ENCODE measurements at places on chromosomes 2 and 18.

DNA sequence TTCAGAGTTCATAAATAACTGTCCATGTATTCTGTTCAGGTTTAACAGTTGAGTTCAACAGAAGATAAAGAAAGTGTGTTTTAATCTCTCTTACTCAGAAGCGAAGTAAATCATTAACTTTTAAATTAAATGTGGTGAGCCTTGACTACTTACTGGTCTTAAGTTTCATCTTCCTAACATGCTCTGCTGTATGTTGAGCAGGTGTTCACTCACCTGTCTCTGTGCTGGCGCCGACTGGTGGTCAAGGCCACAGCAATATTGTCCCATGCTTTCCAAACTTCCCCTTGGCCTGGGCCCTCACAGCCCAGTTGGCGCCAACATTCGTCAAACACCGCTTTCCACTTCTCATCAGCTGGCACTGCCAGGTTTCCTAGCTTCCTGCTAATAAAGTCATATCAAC lies 17.0 kb upstream of the MPP4 start:
- no peak for DNase-seq

DNA sequence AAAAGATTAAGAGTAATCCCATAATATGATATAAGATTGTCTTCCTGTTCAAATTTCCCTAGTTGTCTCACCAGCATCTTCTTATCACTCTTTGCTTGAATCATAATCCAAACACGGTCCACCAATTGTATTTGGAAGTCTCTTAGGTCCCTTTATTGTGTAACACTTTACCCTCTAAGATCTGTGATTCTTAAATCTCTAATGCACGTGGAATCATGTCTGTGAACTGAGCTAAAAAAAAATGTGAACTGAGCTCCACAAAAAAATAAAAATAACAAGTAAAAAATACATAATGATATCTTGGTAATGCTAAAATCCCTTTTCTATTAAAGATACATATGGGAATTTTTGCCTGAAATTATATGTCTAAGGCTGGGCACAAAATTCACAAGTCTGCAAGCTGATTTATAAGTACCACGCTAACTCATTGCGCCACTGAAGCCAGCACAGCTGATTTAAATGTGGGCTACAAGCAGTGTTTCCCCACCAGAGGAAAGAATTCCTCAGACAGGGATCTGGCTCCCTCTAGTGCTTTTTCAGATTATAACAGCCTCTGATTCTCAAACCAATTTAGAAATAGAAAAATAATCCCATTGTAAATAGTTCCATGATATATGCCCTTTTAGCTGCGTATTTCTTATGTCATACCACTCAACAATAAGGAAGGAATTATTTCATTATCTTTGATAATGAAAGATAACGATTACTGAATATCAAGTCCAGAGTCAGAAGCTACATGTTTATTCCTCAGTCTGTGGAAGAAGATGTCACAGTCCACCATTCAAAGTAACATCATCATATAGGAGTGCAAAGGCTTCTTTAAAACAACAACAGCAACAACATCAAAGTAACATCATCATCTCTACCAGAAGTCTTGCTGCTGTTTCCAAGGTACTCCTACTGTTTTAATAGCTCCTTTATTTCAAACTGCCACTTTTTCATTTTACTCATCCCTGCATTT lies 22.9 kb downstream of the RBM43 start:
- peak; percentile 59 for DNase-seq

GRCh38 chr2:9574331-9574730 lies 18.7 kb upstream of the ADAM17 start:
- DNase-seq: no peak

DNA sequence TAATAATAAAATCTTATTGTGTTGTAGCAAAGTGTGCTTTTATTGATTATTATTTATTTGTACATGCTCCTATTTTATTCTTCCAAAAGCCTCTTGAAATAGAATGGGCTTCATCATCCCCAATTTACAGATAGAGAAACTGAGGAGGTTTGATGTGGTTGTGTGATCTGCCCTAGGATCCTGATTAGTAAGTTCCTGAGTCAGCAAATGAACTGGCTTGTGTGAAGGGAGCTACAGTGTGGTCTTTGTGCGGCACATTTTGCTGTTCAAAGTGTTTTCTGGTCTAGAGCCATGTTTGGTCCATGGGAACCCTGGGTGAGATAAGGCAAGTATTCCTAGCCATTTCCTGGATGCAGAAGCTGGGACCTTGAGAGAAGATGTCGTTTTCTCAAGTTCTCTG lies 326.9 kb downstream of the MEIS1 start:
- DNase-seq: no peak

DNA sequence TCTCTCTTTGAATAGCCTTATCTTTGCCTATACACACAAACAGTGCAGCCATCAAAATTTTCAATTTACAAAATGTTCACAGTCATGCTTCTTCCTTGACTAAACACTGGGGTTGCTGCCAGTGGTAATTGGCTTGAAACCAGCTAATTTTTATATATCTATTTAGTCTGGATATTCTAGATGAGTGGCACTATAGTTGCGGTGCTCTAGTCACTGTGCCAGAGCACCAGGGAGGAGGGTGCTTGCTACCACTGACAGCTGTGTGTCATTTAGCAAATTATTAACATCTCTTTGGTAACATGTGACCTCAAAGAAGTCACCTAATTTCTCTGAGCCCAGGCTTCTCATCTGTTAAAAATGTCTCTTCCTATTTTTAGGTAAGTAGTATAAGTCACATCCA lies 130.4 kb downstream of the MEIS1 start:
- DNase-seq: peak; percentile 65

DNA sequence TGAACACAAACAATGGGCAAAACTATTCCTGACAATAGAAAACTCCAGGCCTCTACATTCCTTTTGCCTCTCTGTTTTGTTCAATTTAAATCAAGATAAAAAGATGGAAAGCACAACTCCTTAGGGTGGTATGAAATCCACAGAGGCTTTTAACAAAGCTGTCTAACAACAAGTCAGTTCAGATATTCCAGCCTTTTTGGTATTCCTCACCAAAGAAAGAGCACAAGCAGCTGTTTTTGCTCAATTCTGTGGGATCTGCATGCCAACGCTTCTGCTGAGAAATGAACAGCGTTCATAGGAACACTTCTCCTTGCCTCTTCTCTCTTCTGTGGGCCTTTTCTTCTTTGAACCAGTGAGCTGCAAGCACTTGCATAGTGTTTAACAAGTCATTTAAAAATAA lies 411.6 kb upstream of the TCF4 start:
- DNase-seq: no peak

- DNase-seq: no peak
Observed at GRCh38 chr2:113672326-113672932, 45.4 kb downstream of the RABL2A start.

GRCh38 chr2:152950126-152950525 lies 231.7 kb downstream of the ARL6IP6 start:
- DNase-seq: no peak
